ENCODE measurements at places on chromosomes 13 and 19.

GRCh38 chr13:113324398-113324797 lies 27.4 kb downstream of the LAMP1 start:
- DNase-seq: no peak

GRCh38 chr19:23771761-23772674 lies 13.3 kb upstream of the ZNF681 start:
- no peak for DNase-seq

DNA sequence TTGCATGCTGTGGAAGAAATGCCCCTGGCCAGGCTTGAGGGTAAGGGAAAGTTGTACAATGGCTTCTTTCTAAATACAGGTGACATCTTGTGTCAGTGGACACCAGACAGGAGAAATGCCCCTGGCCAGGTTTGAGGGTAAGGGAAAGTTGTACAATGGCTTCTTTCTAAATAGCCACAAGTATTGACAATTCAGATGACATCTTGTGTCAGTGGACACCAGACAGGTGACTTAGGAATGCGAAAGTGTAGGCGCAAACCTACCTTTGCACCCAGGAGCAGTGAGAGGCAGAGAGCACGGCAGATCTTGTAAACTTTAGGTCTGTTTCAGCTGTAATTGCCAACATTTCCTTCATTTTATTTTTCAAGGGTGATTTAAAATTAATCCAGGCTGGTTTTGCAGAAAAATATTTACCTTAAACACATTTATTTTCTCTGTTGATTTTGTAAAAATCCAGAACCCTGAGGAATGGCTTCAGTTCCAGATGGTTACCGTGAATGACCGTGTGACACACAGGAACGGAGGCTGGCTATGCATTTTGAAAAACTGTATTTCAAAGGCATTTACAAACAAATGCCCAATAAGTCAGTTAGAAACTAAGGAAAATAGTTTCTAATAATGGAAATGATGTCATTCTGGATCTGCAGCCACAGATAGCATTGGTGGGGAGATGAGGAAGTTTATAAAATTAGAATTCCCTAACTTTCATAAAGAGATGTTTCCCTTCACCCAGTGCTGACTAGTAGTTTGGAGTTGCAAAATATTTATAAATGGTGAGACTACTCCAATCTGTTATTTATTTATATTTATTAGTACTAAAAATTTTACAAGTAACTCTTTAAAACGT lies 34.9 kb downstream of the TNFSF13B start:
- DNase-seq: no peak

DNA sequence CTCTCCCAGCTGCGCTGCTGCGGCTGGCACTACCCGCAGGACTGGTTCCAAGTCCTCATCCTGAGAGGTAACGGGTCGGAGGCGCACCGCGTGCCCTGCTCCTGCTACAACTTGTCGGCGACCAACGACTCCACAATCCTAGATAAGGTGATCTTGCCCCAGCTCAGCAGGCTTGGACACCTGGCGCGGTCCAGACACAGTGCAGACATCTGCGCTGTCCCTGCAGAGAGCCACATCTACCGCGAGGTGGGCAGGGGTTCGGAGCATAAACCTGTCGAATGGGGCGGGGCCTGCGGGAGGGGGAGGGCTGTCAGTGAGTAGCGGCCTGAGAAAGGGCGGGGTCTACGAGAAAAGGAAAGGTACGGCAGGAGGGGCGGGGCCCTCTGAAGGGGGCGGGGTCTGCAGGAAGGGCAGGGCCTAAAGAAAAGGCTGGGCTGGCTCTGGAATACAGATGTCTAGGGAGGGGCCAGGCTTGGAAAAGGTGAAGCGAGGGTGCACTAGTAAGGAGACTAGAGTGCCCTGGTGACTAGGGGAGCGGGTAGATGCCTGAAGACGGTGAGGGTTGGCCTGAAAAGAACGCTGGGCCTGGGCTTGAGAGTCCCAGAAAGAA lies 3.6 kb downstream of the CD37 start:
- DNase-seq: peak; percentile 98

- DNase-seq: no peak
Observed at GRCh38 chr13:93145199-93145598, 81.4 kb upstream of the GPC6 start.

DNA sequence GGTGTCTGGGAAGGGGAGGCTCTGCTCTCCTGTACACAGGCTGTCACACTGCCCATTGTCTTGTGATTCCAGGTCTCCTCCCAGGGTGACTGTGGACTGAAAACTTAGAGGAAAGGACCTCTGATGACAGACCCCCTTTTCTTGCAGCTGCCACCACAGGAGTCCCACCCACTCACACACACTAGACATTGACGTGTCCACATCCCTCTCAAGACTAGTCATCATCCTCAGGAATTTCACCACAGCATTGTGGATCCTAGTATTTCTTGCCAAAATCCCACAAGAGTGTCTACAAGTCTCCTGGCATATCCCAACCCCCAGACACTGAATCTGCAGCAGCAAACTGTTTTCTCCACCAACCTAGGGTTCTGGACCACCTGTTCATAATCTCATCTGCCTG lies 5.3 kb downstream of the ZNF85 start:
- no peak for DNase-seq

GRCh38 chr19:16073988-16074387 lies 2.3 kb upstream of the TPM4 start:
- no peak for DNase-seq

DNA sequence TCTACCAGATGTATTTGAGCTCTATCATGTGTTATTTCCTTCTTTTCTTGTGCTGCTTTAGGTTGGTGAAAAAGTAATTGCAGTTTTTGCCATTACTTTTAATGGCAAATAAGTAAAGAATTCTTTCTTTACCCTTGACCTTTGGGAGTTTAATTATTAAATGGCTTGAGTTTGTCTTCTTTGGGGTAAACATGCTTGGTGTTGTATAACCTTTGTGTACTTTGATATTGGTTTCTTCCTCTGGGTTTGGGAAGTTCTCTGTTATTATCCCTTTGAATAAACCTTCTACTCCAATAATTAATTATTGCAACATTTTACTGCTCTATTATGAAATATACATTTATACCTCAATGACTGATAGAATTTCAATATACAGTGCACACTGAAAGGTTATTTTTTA lies 709.4 kb downstream of the PCDH17 start:
- no peak for DNase-seq

GRCh38 chr13:110107568-110108347 lies 199.2 kb downstream of the COL4A1 start:
- DNase-seq: peak; percentile 70

Measured in mesendoderm (in vitro differentiated cells).